ENCODE measurements at places on chromosomes 2 and 18. TPM values are rescaled to one million over a fixed set of nuclear protein-coding genes. Genes with fewer than 3 reads are reported as not detected.

Gene MAPK4
- not detected for polyA plus RNA-seq

Gene AKAIN1
- not detected for polyA plus RNA-seq

Gene ANTXR1
- polyA plus RNA-seq, result not detected

Gene AQP12A
- not detected for polyA plus RNA-seq

Gene ACADL
- polyA plus RNA-seq, result not detected

Gene ZNF638
- polyA plus RNA-seq, result 32.6 TPM

Gene KDSR
- 107 TPM for polyA plus RNA-seq

Data from CD4-positive, CD25-positive, alpha-beta regulatory T cell (primary cell).